ENCODE measurements at places on chromosomes 5 and 9.
A peak's percentile ranks its signal among the peaks of the same experiment; 100 is the strongest.

GRCh38 chr5:151780348-151780747, 8.6 kb downstream of the G3BP1 start:
- no peak for DNase-seq

- DNase-seq: no peak
Observed at GRCh38 chr5:6342689-6343315, 35.5 kb downstream of the MED10 start.

DNA sequence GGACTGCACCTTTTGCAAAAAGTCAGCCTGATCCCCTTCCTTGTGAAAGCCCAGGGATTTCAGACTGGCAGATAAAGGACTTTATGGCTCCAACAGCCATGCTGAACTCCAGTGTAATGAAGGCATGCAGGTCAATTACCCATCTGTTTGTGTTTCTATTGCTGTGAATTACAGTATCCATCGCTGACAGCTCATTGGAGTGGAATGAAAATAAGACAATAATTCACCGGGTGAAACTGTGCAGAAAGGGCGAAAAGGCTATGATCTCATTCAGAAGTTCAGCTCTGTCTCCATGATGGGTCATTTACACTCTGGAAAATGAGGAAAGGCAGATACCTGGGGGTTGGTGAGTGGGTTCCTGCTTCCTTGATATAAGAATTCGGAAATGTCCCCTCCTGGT, 148.0 kb downstream of the BRINP1 start:
- peak; percentile 66 for DNase-seq

- no peak for DNase-seq
Observed at GRCh38 chr5:172351240-172351778, 67.7 kb upstream of the UBTD2 start.

GRCh38 chr5:65984098-65984885, 57.9 kb downstream of the ERBIN start:
- no peak for DNase-seq

DNA sequence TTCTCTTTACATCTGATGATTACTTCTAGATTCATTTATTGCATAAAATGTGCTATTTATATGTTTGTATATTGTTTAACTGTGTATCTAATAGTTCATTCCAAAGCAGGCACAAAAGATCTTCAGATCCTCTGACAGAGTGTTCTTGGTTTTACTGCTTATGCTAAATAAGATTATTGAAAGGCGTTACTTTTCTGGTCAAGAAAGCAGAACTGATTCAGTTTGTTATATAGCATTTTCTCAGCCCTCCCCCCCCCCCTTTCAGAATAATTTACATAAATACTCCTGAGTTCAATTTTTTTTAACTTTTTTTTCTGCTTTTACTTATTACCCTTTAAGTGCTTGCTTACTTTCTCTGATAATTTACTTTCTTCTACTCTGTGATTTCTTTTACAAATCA, 15.4 kb downstream of the CDC42SE2 start:
- DNase-seq: no peak

DNA sequence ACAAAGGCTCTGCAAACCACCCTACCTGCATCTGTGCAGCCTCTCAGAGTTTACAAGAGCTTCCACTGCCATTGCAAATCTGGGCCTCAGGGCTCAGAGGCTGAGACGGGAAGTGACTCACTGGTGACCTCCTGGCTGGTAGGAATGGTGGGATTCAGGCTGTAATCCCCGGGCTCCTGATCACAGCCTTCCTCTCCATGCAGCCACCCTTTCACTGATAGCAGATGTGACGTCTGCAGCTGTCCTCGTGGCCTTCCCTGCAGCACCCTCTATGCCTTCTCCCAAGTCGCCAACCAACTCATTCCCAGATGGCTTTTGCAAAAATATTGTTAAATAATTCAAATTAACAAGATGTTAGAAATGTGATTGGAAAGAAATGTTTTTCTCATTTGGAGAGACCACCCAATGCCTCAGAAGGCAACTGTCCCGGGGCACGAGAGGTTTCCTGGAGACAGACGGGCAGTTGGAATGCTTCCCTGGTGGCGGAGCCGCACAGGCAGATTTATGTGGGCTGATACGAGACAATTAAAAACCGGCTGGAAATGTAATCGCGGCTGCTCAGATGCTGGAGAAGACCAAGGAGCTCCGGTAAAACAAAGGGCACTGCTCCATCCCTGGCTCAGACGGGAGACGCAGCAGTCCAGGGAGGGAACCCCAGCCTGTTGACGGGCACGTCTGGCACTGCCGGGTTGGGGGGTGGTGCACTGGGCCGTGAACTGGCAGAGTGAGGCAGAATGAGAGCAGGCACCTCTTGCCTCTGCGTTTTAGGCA, 34.4 kb upstream of the SLC25A51 start:
- peak; percentile 78 for DNase-seq

GRCh38 chr5:142245786-142246185, 79.0 kb downstream of the SPRY4 start:
- no peak for DNase-seq

GRCh38 chr9:130159915-130160670, 12.1 kb upstream of the NCS1 start:
- no peak for DNase-seq

GRCh38 chr5:81760521-81760920, 9.6 kb upstream of the SSBP2 start:
- DNase-seq: no peak

GRCh38 chr9:34151398-34151797, 24.9 kb upstream of the DCAF12 start:
- DNase-seq: no peak

DNA sequence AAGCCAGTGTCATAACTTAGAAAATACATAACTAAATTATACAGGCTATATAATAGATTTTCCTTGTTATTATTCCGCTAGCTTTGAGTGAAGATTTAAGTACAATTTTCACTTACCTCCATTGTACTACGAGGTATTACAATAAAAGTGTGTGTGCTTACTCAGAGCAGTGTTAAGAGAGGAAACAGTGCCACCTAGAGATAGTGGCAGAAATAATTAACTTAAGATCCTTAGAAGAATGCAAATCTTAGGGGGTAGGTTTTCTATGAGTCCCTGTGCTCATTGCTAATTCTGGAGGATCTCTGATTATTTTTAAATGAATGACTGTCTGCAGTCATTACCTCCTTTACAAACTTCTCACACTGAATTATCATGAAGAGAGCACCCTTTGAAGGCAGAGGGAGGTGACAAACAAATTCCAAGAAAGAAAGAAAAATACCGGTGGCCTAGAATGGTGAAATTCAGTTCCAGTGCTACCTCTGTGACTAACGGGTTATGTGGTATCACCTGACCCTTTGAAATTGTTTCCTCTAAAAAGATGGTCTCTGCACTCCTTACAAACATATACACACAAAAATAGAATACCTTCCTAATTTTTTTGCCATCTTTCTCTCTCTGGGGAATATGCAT, 379.8 kb downstream of the TRIM36 start:
- peak; percentile 29 for DNase-seq

DNA sequence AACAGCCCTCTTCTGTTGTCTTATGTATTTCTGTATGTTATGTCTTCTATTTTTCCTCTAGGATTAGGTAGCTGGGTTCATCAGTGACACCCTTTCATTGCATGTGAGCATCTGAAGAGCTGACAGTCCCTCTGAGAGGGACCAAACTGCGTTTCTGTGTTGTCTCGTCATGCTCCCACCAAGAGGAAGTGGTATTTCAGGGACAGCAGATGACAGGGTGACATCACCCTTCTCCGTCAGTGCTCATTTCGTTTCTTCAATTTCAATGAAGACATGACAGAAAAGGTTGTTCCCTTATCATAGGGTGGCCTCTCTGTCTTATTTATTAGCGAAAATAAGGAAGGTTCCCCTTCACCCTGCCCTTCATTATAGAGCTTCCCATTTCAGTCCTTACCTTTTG, 225.9 kb upstream of the NR4A3 start:
- no peak for DNase-seq

GRCh38 chr5:159897786-159898393, 18.4 kb upstream of the ADRA1B start:
- DNase-seq: peak; percentile 65

DNA sequence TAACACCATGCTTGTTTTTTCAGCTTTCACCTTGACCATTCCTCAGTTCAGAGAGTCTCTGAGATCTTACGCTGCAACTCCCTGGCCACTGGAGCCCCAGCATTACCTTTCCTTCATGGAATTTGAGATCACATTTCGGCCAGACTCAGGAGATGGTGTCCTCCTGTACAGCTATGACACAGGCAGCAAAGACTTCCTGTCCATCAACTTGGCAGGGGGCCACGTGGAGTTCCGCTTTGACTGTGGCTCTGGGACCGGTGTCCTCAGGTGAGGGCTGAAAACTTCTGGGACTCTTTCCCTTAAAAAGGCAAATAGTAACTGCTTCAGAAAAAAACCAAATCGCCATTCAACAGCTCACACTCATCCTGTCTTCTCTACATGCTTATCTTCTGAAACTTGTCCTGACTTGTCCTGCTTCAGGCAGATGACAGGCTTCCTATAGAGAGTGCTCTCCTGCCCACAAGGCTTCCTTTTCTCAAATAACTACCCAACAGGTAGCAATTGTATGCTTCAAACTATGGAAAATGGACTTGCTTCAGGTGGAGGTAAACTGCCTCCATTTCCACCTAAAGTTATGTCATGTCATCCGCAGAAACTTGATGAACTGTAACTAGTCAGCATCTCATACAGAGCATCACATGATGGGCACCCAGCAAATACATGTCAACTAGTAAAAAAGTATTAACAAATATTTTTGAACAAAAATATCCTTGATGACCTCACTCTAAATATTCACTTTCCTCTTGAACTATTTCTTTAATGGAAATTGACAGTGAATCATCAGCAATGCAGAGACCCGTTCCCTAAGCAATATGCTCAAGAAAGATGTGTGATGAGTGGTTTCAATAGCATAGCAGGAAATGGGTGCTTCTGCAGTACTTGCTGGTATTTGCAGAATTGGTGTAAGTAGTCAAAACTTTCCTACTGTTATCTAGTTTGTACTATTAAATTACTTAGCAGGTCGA, 129.2 kb downstream of the LIFR start:
- DNase-seq: no peak

GRCh38 chr5:119361594-119362125, 5.8 kb downstream of the TNFAIP8 start:
- no peak for DNase-seq

DNA sequence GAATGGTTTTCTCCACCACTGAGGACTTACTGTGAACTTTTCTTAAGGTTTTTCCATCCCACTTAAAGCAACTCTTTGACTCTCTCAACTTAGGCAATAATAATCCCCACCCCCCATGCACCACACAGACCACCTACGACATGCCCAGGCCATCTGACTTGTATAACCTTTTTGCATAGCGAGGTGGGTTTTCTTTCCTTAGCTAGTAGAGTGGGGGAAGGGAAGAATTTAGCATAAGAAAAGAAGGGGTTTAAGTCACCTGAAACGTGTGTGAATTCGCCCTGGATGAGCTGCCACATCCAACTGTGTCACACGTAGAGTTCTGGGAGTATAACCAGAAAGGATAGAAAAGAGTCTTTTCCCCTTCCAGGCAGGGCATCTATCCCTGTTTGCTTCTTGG, 262.7 kb downstream of the YTHDC2 start:
- DNase-seq: no peak

DNA sequence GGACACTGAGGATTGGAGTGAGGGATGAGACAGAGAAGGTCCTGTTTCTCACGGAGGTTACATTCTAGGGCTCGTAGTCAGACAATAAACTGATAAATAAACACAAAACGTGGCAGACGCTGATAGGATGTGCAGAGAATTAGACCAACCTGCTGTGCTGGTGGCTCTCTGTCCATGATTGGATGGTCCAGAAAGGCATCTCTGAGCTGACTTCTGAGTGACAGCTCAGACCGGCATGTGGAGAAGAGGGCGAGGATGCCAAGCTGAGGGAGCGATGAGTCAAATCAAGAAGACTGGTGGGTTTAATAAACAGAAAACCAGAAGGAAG, 132.3 kb upstream of the TAF11L2 start:
- DNase-seq: no peak

- DNase-seq: no peak
Observed at GRCh38 chr5:50535393-50535792, 94.3 kb upstream of the EMB start.

- DNase-seq: peak; percentile 60
Observed at GRCh38 chr9:99749641-99750040, 72.0 kb upstream of the NR4A3 start.
